Brain microvascular endothelial cell (primary cell): ENCODE measurements at places on chromosomes 3 and 15.

DNA sequence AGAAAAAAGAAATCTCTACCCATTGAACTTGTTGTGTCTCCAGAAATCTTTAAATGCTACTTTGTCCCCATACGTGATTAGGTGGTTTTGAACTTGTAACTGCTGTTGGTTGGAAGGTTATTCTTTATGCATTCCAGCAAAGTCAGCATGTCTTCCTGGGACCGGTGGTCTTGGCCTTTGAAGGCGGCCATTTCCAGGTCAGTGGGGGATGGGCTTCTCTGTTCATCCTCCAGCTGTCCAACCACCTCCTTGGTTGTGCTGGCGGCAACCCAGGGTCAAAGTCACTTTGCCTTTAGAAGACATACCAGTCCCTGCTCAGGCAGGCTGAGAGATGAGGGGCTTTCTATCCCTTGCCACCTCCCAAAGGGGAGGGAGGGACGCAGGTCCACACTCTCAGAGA is 37.9 kb upstream of the ARL8B start:
- no peak for DNase-seq

DNA sequence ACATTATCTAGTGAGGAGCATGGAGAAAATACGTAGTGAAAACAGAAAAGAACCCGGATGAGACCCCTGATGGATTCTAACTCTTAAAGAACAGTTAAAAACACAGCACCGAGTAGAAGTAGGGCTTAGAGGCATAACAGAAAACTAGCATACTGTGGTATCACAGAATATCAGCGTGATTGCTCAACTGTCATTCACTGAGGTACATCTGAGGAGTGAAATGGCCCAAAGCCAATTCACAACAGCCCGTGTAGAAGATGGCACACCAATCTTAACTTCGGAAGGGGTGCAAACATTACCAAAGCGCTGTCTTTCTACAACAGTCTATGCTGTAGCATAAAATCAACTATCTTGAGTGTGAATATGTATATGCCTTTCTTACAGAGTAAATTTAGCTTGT is 1.8 kb downstream of the CLASP2 start:
- no peak for DNase-seq

GRCh38 chr15:31740203-31740602 is 290.1 kb upstream of the CHRNA7 start:
- DNase-seq = no peak

DNA sequence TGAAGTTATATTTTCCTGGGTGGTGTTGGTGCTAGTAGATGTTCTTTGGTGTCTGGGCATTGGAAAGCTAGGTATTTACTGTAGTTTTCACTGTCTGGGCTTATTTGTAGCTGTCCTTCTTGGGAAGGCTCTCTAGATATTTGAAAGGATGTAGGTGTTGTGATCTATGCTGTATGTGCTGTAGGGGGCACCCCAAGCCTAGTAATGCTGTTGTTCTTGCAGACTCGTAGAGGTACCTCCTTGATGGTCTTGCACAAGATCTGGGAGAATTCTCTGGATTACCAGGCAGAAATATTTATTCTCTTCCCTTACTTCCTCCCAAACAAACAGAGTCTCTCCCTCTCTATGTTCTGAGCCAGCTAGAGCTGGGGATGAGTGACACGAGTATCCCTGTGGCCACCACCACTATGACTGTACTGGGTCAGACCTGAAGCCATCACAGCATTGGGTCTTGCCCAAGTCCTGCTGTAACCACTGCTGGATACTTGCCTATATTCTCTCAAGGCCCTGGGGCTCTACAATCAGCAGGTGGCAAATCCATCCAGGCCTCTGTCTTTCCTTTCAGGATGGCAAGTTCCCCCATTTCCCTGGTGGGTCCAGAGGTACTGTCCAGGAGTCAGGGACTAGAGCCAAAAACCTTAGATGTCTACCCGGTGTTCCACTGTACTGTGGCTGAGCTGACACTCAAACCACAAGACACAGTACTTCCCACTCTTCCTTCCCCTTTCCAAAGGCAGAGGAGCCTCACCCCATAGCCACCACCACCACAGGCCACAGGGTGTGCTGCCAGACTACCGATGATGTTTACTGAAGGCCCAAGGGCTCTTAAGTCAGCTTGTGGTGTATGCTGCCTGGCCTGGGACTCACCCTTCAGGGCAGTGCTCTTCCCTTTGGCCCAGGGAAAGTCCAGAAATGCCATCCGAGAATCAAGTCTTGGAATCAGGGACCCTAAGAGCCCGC is 195.2 kb upstream of the DPPA4 start:
- peak; percentile 82 for DNase-seq

DNA sequence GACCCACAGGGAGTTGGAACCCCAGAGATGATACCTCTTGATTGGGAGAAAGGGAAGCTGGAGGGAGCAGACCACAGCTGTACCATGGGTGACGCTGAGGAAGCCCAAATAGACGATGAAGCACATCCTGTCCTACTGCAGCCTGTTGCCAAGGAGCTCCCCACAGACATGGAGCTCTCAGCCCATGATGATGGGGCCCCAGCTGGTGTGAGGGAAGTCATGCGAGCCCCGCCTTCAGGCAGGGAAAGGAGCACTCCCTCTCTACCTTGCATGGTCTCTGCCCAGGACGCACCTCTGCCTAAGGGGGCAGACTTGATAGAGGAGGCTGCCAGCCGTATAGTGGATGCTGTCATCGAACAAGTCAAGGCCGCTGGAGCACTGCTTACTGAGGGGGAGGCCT is 201.1 kb downstream of the AKAP13 start:
- DNase-seq = no peak

GRCh38 chr15:83108266-83109219 is 1.1 kb downstream of the TM6SF1 start:
- DNase-seq = no peak

DNA sequence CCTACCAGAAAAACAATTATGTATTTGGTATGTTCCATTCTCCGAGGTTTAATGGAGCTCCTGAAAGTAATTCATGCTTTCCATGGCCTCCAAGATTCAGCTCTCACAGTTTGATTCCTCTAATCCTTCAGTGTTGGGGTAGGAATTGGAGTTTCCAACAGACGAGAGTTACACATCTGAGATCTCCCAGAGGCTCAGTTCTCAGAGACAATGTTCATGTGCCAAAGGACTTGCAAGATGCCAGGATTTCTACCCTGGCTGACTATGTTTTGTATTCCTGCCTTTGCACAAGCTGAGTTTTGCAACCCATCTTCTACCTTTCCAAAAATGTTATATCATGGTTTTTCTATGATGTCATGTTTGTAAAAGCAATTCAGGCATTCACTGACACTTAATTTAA is 322.9 kb downstream of the ERC2 start:
- no peak for DNase-seq

DNA sequence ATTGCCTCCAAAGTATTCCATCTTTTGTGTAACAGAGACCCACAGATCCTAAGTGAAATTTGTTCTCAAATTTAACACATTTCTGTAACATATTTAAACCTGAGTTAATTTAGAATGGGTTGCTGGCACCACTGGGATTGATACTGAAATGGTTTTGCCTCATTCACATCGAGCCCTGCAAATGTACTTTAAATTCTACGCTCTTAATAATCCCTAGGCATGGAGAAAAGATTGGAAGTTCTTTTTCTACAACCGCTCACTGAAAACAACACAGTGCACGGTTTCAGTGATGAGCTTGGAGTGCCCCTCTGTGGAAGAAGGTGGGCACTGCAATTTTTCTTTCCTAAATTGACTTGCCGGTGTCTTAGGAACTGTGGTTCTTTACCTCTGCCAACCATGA is 109.9 kb upstream of the ATP11B start:
- DNase-seq = peak; percentile 69

- DNase-seq = no peak
Measured at GRCh38 chr3:136804813-136805212, 14.1 kb upstream of the SLC35G2 start.

- peak; percentile 39 for DNase-seq
Measured at GRCh38 chr3:114104414-114104813, 47.9 kb downstream of the QTRT2 start.

DNA sequence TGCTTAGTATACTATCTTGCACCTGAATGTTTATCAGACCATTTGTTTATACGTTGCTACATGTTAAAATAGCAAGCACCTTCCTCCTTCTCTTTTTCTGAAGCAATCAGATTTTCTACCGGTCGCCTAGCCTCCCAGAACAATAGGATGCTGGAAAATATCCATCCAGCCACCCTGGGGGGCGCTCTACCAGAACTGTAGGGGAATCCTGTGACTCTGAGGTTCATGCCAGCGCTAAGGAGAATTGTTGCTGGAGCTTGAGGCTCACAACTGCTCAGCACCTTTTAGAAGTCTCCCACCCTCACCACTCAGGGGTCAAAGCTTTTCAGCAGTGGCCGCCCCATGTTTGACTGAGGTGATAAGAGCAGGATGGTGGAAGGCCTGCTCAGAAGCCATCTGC is 27.5 kb downstream of the SQOR start:
- no peak for DNase-seq

DNA sequence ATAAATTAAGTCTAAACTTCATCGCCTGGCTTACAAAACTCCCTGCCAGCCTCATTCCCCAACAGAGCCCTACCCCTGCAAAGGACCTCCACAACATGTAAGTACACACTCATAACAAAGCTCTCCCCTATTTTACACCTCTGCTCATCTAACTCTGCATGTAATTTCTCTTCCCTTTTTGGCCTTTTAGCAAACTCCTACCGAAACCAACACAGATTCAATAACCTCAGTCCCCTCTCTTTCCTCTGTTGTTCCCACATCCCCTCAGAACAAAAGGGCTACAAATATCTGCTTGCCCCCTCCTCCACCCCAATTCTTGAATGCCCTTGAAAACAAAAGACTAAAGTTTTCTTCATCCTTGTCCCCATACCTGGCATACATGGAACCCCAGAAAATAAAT is 662 bp downstream of the UBL7 start:
- DNase-seq = no peak

- no peak for DNase-seq
Measured at GRCh38 chr3:149532489-149533180, 58.1 kb downstream of the TM4SF4 start.

DNA sequence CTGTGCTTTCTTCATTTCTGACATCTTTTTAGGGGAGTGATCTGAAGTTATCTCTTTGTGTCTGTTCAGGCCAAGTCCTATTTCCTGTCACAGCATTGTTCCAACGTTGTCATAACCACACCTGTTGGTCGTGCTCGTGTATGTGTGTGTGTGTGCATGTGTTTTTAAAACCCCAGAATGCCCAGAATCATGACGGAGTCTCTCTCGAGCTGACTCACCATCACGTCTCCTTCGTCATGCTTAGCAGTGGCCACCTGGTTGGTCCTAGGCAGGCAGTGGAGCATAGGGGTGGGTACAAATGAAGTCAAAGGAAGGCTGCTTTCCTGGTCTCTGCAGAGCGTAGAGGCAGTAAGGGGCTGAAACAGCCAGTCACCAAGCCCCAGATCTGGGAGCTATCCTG is 126.8 kb upstream of the ABHD17C start:
- peak; percentile 53 for DNase-seq

GRCh38 chr15:77468896-77469295 is 48.2 kb downstream of the HMG20A start:
- no peak for DNase-seq

- peak; percentile 53 for DNase-seq
Measured at GRCh38 chr3:194404365-194405140, 5.5 kb upstream of the GP5 start.

GRCh38 chr3:186653984-186654383 is 11.8 kb upstream of the HRG start:
- DNase-seq = no peak
